BJ (cell line): ENCODE measurements at places on chromosomes 12 and 14.

GRCh38 chr12:101671833-101672232 is 25.6 kb upstream of the CHPT1 start:
- no peak for DNase-seq

- no peak for DNase-seq
Measured at GRCh38 chr12:12081836-12082497, 11.2 kb downstream of the BCL2L14 start.

DNA sequence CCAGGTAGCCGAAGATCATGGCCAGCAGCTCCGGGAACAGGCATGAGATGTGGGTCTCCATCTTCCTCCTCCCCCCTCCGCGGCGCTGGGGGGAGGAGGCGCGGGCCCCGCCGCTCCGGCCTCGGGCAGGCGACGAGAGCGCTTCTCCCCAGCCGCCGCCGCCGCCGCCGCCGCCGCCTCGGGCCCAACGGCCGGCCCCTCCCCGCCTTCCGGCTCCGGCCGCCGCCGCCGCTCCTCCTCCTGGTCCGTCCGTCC is 448 bp downstream of the FBXL14 start:
- no peak for DNase-seq

GRCh38 chr14:100076606-100077005 is 11.4 kb downstream of the EVL start:
- peak; percentile 37 for DNase-seq

GRCh38 chr12:57834086-57834876 is 12.2 kb downstream of the CTDSP2 start:
- DNase-seq = no peak

DNA sequence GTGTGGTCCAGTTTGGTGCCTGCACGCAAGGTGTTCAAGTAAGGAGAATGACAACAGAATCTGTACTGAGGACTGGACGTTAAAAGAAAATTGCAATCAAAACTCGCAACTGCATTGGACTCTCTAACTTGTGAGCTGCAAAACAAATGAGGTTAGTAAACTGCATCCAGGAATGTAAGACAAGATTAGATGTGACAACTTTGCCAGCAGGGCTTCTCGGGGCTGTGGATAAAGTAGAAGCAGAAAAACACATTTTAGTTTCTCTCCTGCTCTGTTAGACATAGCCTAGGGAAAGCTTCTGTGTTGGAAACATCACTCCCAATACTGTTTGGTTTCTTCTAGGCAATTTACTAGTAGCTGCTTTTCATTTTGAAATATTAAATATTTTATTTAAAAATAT is 338.2 kb upstream of the NAV3 start:
- DNase-seq = no peak

GRCh38 chr12:56158926-56159461 is 835 bp downstream of the MYL6 start:
- peak; percentile 14 for DNase-seq

- no peak for DNase-seq
Measured at GRCh38 chr12:7155471-7156034, 25.4 kb downstream of the CLSTN3 start.

- DNase-seq = no peak
Measured at GRCh38 chr12:98211909-98212695, 303.3 kb upstream of the TMPO start.

GRCh38 chr12:49733219-49734017 is 7.9 kb upstream of the TMBIM6 start:
- DNase-seq = no peak

GRCh38 chr14:54567639-54568561 is 972 bp downstream of the SAMD4A start:
- no peak for DNase-seq

DNA sequence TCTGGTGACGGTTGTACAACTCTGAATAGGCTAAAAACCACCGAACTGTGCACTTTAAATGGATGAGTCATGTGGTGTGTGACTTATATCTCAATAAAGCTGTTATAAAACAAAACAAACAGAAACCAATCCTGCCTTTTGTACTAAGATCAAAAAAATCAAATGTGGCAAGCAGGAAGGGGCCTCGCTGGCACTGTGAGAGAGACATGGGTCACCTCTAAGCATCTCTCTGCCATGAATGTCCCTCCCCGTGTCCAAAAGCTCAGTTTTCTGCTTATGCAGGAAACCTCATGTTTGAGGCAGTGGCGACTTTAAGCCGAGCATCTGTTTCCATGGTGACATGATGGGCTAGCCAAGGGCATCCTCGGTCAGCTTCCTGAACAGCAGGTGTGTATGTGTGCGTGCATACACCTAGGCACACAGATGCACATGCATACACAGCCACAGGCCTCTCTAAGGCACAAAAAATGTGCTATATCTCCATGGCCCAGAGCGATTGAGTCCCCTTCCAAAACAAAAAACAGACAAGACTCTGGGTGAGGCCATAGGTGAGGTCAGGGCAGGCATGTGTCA is 44.4 kb downstream of the ARL6IP4 start:
- no peak for DNase-seq

GRCh38 chr14:35875296-35875695 is 49.2 kb downstream of the BRMS1L start:
- DNase-seq = no peak

GRCh38 chr12:94516985-94517384 is 57.3 kb upstream of the CEP83 start:
- DNase-seq = no peak

GRCh38 chr12:42444192-42444943 is 118.4 kb downstream of the PPHLN1 start:
- no peak for DNase-seq

DNA sequence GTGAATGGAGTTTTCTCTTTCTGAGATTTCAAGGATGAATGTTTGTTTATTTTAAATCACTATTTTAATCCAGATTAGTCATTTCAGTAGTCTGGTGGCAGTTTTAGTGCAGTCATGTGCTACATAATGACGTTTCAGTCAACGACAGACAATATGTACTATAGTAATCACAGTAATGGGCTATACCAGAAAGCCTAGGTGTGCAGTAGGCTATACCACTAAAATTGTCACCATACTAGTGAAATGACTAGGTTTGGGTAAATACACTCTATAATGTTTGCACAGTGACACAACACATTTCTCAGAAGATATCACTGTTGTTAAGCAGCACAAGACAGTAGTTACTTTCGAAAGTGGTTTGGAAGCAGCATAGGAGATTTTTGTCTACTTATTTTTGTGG is 203.1 kb downstream of the ETNK1 start:
- no peak for DNase-seq

- peak; percentile 88 for DNase-seq
Measured at GRCh38 chr14:102893452-102893851, 29.0 kb upstream of the AMN start.

DNA sequence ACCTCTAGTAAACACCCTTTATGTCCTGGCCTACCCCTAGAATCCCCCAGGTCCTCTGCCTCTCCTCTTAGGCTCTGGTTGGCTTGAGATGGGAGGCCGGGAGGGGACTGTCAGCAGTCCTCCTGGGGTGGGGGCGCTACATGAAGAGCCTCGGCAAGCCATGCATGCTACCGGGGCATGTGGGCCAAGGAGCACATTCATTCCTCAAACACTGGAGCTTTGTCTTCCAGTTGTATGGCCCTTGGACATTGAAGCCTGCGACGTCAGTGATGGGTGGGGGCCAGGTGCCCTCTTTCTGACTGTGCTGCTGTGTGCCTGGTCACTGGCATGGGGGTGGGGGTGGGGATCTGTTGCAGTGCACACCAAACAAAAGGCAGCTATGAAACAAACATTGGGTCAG is 15.8 kb upstream of the CELA1 start:
- DNase-seq = no peak

- no peak for DNase-seq
Measured at GRCh38 chr14:33790996-33791395, 159.9 kb downstream of the EGLN3 start.

- DNase-seq = no peak
Measured at GRCh38 chr12:92624236-92624635, 78.6 kb upstream of the PLEKHG7 start.

- DNase-seq = no peak
Measured at GRCh38 chr12:5746917-5747316, 198.1 kb downstream of the ANO2 start.

DNA sequence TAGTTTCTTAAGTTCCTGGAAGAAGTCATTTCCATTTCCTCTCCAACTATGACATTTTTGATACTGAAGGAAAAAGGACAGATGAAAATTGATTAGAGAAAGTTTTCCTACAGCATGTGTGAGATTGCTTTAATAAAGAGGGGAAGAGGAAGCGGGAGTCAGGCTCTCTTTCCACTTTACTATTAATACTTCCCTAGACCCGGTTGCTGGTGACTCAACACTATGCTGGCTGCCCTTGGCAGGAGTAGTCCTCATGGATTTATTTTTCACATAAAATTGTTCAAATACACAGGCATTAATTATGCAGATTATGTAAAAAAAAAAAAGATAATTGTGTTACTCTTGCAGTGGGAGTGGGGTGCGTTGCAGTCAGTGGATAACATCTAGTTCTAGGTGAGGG is 293.4 kb downstream of the EGLN3 start:
- no peak for DNase-seq

GRCh38 chr12:101857043-101857558 is 20.3 kb upstream of the DRAM1 start:
- peak; percentile 89 for DNase-seq

GRCh38 chr12:98156697-98157096 is 358.7 kb upstream of the TMPO start:
- no peak for DNase-seq

DNA sequence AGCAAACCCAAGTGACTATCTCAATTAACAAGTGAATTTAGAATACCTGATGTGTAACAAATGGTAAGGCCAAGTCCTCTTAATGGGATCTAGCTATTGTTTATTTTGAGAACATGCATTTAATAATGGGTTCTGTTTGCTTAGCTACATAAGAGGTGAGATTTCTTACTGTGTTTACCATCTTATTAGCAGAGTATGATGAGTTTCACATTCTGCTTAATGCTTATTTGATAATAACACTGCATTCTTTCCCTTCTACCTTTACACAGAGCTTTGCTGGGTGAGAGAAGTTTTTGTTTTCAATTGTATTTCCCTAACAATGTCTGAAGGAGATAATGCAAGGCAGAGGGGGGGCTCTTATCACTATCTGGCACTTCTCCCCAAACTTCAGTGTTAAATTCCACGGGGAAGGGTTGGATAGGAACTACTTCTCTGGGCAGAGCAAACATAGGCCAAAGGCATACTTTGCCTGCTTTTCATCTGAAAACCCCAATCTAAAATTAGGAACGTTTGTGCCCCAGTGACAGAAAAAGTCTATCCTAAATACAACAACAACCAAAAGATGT is 129.0 kb upstream of the ATXN7L3B start:
- no peak for DNase-seq
